ENCODE measurements at places on chromosomes 16 and 17.

GRCh38 chr17:17921192-17922069, 50.8 kb downstream of the TOM1L2 start:
- no peak for DNase-seq

DNA sequence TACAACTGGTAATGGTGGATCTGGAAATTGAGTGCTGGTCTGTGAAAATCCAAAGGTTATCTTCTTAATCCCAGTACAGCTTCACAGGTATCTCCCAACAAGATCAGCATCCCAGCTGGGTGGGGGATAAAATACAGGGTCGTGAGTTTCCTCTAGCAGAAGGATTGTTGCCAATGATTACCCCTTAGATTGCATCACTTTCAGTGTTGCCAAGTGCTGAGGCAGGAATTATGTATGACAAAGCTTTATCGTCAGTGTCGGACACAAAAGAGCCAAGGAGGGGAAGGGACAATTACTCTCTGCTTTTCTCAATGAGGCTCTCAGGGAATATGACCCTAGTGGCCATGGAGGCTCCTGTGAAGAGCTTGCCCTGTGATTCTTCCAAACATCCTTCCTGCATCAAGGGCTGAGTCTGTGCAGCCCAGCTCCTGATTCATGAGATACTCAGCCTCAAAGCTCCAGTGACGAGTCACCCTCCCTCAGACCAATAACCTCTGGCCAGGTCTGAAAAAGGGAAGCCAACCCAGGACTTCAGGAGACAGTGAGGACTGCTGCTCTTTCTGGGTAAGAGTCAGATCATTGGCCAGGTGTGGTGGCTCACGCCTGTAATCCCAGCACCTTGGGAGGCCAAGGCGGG, 15.0 kb downstream of the OR1F1 start:
- DNase-seq: no peak

- no peak for DNase-seq
These were observed 126.0 kb downstream of the HS3ST3A1 start for GRCh38 chr17:13475574-13476223.

DNA sequence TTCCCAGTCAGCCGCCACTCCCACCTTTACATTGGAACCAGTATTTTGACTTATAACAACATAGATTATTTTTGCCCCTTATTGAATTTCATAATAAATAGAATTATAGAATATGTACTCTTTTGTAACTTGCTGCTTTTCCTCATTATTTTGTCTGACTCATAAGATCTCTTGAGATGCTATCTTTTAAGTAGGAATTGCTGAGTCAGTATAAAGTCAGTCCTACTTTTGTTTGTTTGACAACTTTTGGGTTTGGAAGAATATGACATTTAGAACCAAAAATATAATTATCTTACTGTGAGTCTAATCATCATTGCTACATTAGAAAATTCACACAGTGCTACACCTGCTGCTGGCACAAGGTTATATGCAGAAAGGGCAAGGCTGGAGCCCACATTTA, 69.7 kb downstream of the STXBP4 start:
- DNase-seq: no peak

DNA sequence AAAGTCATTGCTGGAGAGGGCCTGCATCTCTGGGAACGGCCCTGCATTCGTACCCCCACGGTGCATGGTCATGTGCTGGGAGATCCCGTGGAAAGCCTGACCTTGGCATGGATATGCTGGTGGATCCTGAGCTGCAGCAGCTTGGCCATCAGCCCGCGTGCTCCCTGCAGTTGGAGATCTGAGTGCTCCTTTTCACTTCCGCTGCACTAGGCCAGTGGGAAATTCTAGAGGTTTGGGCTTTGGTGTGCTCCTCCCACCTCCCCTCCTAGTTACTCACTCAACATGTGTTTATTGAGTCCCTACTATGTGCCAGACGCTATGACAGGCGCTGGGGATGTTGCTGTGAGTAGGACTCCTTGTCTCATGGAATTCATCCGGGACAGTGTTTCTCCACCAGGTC, 91.1 kb downstream of the RGS9 start:
- no peak for DNase-seq

GRCh38 chr17:54085020-54085419, 262.3 kb downstream of the KIF2B start:
- no peak for DNase-seq

DNA sequence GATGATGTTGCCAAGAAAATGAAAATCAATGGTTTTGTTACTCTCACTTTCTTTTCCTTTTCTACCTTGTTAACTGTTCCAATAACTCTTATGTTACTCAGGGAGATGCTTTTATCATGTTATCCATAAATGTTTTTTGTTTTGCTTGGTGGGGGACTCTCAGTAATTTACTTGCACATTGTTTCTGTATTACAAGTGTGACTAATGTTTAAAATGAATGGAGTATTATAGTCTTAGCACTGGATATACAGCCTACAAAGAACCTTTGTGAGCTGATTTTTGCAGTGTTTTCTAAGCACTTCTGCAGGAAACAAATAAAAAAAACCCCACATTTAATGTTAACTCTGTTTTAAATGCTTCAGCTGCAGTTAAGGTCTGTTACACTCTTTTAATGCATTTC, 12.1 kb downstream of the VMP1 start:
- no peak for DNase-seq

DNA sequence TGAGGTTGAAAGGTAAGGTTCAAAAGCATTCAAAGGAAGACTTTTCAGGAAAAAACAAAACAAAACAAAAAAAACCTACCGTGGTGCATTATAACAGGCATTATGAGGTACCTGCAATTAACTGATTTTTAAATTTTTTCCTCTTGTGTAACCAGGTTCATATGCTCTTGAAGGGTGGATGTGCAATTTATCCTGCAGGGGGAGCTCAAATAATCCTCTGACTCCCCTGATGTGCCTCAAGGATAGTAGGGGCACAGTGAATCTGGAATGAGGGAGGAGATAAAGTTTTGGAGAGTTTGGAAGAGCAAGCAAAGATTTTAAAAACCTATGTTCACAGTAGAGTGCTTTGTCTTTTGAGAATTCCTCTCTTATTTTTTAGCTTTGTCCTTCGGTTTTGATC, 1349.4 kb downstream of the CDH8 start:
- no peak for DNase-seq

DNA sequence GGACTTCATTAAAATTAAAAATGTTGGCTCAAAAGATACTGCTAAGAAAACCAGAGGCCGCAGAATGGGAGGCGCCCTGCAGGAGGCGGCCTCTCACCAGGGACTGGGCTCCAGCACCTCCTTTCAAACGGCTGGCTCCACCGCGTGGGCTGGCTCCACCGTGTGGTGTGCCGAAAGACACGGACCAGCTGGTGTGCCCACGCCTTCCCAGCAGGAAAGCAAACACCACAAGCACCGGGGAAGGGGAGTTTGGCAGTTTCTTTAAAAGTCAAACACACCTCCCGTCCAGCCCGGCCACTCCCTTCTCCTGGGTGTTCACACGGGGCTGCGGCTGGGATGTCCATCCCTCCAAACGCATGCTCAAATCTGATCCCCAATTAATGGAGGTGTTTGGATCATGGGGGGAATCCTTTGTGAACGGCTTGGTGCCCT, 13.9 kb downstream of the HAGH start:
- DNase-seq: peak; percentile 69

DNA sequence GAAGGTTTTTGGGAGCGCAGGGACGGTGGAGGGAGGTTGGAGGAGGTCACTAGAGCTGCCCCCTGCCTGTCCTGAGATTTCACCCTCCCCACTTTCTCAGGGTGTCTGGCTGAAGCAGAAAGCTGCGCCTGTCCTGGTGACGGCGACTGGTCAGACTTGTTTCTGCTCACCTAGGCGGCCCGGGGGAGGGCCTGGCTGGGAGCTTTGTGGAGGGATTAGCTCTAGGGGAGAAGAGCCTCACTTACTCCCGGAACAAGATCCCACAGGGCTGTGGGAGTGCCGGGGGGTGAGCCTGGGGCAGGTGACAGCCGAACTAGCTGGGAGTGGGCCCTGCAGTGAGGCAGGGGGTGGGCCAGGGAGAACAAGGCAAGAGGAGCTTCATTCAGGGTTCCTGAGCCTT, 11.5 kb downstream of the NHERF1 start:
- no peak for DNase-seq

- DNase-seq: no peak
These were observed 26.0 kb downstream of the COPZ2 start for GRCh38 chr17:48011405-48012150.

DNA sequence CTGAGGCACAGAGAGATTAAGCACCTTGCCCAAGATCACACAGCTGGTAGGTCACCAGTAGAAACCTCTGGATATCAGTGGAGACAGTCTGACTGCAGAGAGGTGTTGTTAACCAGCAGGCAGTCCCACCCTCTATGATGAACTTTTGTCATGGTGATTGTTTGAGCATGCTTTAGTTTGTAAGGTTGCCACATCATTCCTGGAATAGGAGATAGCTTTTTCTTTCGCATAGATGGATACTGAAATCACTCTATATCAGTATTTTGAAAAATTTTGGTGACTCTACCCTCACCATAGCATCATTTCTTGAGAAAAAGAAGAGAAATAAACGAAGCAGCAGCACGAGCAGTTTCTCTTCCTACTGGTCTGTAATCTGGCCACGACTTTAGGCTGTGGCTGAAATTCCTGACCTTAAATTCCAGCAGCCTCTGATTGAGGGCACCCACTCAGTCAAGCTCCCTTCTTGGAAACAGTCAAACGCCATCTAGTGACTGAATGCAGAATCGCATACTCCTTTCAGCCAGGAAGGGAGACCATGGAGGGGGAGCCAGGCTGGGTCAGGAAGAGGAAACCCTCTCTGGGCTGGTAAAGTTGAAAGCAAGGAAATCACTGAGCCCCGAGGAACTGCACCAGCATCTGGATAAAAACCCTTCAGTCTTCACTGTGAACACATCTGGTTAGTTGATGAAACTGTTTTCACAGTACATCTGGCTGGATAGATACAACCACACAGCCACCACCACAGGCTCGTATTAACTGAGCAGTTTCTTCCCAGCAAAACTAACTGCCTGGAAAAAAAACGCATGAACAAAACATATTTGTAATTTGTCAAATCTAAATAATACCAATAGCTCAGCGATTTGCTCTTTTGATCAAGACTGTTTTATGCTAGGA, 108.5 kb upstream of the XYLT1 start:
- peak; percentile 4 for DNase-seq

- peak; percentile 52 for DNase-seq
These were observed 16.3 kb downstream of the LRRC3C start for GRCh38 chr17:39943702-39944392.

DNA sequence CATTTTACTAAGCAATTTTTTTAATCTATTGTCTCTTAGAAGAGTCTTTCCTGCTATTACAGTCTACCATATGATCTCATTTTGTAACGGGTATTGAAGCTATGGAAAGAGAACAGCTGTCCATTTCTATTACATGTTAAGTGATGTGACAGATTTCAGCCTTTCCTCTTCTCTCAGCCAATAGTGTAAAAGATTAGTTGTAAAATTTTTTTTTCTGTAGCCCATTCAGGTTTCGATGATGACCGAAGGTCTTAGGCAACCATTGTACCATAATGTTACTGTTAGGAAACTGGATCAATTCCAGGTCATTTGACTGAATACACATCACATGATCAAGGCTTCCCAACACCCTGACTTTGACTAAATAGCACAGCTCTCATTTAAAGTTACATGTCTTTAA, 147.6 kb upstream of the HLF start:
- DNase-seq: no peak

DNA sequence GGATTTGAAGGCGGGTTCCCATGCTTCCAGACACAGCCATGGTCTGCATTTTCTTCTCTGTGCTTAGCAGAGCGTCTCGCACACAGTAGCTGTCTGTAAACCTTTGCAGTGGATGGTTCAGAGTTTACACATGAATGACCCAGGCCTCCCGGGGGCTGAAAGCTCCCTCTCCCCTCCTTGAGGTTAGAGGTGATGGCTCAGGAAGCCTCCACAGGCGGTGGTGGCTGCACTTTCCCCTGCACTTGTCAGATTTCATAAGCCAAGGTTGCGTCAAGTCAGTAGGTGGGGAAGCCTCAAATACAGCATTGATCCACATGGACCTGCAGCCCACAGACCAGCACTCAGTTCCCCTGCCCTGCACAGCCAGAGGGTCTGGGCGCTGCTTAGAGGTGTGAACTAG, 211.9 kb downstream of the KATNIP start:
- DNase-seq: no peak

- no peak for DNase-seq
These were observed 59.0 kb downstream of the SPACA3 start for GRCh38 chr17:33050611-33051140.

- no peak for DNase-seq
These were observed 40.1 kb upstream of the LGALS9 start for GRCh38 chr17:27590864-27591263.

DNA sequence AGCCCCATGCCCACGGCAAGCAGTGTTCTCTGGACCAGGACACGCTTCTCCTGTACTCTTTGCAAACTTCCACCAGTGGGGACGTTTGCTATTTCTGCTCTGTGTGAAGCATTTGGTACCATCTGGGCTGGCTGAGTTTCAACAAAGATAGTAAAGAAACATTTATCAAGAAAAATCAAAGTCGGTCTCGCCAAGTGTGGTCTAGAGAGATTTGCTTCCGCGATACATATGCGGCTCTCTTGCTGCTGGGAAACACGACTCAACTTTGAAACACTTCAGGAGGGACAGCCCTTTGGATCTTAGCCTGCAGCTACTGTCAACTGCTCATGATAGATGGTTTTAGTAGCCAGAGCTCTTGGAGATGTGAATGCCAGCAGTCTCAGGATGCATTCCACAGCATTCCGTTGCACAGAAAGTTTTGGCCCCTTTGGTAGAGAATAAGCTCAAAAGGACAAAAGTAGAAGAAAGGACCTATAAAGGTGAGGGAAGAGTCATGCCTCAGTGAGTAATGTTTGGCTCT, 168.2 kb upstream of the CACNG3 start:
- no peak for DNase-seq

DNA sequence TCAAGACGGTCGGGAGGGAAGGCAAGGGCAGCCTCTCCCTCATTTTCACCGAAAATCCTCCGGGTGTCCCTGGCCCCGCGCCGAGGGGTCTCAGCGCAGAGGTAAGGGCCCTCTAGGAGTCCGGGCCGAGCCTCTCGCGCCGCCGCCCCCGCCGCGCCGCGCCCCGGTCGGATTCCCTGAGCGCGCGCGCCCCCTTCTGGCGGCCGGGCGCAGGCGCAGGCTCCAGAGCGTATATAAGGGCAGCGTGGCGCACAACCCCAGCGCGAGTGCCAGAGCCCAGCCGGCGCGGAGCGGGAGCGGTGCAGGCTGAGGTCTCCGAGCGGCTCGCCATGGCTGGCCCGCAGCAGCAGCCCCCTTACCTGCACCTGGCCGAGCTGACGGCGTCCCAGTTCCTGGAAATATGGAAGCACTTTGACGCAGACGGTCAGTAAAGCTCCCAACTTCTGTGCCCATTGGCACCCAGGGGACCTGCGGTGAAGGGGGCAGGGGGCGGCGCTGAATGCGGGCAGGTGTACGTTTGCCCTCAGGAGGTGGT, at the start of gene CALB2:
Gene CALB2 (plus strand): TSS at position 260 of the 535 bp plus-strand sequence. CDS start 70 bp downstream, at position 330.
- peak; percentile 79 for DNase-seq

Data from cerebellum (tissue), 4 donors.